ENCODE measurements at places on chromosomes 4 and X.

DNA sequence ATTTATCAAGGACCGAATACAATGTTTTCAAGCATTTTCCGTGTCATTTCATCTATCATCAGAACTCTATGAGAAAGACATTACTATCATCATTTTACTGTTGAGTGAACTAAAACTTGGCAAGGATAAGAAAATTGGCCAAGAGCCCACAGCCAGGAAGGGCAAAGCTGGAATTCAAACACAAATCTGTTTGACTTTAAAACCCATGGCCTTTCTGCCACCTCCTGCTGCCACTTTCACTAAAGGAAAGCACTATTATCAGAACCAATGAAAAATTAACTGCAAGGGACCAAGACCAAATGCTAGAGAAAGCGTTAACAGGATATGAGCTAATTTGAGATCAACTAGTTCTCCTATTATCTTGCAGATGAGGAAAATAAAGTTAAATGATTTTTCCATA lies 2759.2 kb downstream of the ARAP2 start:
- ATAC-seq = no peak

DNA sequence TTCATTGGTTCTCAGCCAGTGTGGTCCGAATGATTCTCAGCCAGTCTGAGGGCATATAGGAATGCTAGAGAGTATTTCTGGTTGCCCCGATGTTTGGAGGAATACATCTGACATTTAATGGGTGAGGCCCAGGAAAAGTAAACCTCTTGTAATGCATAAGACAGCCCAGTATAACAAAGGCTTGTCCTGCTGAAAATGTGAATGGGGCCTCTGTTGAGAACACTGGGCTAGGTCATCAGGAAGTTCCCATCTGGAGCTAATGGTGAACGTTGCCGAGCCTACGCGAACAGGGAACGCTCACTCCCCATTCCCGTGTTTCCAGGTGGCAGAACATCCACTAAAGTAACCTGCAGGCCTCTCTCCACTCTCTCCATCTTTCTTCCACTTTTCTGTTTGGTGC lies 132.0 kb upstream of the CLNK start:
- no peak for ATAC-seq

GRCh38 chr4:14241574-14241973 lies 614.0 kb upstream of the BOD1L1 start:
- no peak for ATAC-seq

- no peak for ATAC-seq
These were observed 4.5 kb upstream of the HSD17B13 start for GRCh38 chr4:87327136-87327535.

DNA sequence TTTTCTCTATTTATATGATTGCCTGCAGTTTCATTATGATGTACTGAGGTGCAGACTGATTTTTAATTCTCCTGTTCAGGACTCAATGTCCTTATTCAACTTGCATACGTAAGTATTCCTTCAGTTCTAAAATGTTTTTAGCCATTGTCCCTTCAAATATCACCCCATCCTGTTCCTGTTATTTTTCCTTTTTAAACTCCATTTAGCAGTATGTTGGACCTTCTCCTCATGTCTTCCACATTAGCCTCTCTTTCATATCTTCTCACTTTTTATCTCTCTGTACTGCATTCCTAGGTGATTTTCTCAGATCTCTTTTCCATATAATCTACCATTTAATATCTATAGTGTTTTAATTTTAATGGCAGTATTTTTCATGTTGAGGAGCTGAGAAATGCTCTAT lies 317.7 kb downstream of the NR3C2 start:
- ATAC-seq = no peak

- no peak for ATAC-seq
These were observed 4.4 kb downstream of the ANAPC10 start for GRCh38 chr4:145093638-145094037.

GRCh38 chr4:106160560-106160959 lies 155.4 kb downstream of the TBCK start:
- no peak for ATAC-seq

DNA sequence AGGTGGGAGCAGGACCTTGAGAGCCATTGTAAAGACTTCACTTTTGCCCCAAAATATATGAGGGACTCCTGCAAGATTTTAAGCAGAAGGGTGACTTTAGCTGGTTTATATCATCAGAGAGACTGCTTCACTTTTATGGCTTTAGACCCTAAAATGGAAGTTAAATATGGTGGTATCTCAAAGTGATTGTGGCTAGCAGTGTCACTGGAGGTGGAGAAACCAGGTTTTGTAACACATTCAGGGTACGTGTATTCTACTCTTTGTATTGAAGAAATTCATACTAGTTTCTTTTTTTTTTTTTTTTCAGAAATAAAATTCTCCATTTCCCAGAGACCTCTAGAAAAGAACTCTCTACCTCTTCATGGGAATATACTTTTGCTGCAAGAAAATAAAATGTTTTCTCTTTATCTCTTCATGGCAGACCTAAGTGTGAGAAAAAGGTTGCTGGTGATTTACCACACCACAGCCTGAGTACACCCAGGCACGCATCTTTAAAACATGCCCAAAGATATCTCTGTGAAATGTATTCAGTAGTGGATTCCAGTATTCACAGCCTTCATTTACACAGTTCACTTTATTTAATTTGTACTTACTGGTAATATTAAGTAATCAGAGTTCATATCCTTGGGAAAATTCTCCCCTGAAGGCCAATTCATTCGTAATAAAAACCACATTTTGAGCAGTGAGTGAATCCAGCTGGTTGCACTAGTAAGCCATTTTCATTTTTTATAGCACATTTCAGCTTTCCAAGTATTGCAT lies 74.3 kb upstream of the GUCY1A1 start:
- ATAC-seq = peak; percentile 73

DNA sequence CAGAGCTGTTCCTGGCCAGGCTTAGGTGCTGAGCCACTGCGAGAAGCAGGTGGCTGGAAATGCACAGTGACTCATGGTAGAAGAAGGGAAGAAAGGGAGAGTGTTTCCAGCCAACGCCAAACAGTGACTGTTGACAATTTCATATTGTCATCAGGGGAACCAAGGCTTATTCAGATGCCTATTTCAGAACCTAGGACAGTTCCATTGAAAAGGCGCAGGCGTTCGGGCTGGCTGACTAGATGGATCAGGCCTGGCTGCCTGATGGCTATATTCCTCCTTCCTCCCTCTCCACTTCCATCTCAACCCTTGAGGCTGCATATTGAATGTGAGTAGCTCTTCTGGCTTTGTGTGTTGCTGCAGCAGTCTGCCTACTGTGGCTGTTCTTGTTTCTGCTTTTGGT lies 73.0 kb upstream of the FRMPD4 start:
- no peak for ATAC-seq

- ATAC-seq = no peak
These were observed 56.5 kb upstream of the PPARGC1A start for GRCh38 chr4:23946299-23946698.

DNA sequence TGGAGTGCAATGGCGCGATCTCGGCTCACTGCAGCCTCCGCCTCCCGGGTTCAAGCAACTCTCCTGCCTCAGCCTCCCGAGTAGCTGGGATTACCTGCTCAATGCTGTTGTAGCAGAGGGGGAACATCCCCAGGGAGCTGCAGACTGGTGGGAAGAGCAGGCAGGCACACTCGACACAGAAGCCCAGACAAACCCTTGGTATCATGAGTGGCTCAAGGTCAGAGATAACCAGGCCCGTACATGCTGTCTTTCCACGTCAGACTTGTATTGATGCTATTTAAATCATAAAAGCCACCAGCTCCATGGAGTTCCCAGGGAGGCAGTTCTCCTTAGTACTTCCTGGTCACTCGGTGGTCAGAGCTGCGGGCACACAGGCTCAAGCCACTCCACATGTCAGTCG lies 33.2 kb downstream of the TRIML2 start:
- ATAC-seq = no peak

GRCh38 chr4:5885733-5886132 lies 7.2 kb downstream of the CRMP1 start:
- no peak for ATAC-seq

DNA sequence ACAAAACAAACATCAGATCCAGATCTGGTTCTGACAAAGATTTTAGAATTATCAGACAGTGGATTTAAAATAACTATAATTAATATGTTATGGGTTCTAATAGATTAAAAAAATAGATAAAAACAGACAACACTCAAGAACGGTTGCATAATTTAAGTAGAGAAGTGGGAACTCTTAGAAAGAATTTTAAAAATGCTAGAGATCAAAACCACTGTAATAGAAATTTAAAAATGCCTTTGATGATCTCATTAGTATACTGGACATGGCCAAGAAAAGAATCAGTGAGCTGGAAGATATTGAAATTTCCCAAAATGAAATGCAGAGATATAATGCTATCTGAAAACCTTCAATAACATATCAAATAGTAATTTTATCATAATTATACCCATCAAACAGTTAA lies 28.3 kb upstream of the DYNLT3 start:
- ATAC-seq = no peak

- ATAC-seq = no peak
These were observed 83.1 kb upstream of the ARSJ start for GRCh38 chr4:114062499-114062898.

GRCh38 chrX:15143050-15143824 lies 126.6 kb downstream of the ASB9 start:
- ATAC-seq = no peak

DNA sequence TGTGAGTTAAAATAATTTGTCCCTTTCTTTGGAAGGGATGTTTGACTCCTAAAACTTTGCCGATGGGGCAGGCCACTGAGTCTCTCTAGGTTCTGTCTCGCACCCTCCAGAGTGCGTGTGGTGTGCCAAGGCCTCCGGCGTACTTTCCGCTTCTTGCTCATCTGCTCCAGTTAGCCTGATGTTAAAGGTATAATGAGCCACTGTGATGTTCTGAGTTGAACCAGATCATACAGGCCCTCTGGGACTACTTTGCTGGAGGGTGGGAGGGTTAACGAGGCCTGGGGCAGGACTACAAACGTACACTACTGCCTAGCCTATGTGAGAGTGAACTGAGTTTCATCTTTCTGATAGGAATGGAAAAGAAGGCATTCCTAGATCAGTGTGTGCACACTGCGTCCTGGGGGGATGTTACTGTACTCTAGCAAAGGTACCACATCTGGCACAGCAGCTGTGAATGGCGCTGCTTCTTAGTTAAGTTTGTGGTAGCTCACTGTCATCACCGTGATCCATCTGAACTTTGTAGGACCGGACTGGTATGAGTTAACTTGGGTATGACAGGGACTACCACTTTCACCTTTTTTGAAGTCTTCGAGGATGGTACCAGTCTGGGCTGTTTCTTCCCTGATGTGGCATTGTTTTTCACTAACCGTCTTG lies 60.2 kb downstream of the RGS12 start:
- ATAC-seq = no peak

DNA sequence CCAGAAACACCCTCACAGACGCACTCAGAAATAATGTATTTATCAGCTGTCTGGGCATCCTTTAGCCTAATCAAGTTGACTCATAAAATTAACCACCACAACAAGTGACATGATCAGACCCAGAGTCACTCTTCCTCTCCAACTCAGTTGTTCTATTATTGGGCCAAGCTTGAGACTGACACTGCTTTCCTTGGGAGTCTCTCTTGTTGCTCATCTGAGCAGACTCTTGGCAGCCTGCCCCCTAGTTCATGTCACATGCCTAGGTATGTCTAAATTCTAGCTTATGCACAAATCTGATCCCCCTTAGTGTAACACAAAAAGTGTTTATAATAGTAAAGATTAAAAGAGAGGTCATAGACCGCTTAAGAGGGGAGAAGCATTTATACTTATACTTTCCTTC lies 72.6 kb upstream of the ADAMTS3 start:
- no peak for ATAC-seq

GRCh38 chr4:6177587-6178197 lies 22.7 kb downstream of the JAKMIP1 start:
- no peak for ATAC-seq

DNA sequence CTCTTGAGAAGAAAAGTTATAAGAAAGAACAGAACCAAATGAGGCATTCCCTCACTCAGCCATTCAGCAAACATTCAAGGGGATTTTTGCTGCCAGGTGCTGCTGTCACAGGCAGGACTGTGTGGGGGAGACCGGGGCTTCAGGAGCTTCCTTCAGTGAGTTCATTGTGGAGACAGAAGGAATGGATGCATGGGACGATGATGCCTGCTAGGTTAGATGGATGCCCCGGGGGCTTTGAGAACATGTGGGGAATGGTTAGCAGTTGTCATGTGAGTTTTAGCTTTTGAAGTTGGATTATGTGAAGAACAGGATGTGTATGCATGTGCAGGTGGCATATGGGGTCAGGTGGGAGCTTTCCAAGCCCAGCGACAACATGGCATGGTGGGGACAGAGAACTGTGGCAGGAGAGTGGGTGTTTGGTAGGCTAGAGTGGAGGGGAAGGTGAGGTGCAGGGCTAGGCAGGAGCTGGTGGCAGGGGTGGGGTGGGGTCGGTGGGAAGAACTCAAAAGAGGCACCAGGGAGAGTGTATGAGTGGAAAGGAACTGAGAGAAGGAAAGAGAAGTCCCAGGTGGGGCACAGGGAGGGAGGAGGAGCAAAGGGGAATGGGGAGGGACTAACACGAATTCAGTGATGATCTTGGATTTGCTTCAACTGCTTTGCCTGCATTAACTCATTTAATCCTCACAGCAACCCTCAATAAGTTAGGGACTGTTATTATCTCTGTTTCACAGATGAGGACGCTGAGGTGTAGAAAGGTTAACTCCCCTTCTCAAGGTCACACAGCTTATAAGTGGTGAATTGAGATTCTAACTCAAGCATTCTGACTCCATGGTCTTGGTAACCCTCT lies 8.4 kb downstream of the DCUN1D4 start:
- peak; percentile 20 for ATAC-seq

DNA sequence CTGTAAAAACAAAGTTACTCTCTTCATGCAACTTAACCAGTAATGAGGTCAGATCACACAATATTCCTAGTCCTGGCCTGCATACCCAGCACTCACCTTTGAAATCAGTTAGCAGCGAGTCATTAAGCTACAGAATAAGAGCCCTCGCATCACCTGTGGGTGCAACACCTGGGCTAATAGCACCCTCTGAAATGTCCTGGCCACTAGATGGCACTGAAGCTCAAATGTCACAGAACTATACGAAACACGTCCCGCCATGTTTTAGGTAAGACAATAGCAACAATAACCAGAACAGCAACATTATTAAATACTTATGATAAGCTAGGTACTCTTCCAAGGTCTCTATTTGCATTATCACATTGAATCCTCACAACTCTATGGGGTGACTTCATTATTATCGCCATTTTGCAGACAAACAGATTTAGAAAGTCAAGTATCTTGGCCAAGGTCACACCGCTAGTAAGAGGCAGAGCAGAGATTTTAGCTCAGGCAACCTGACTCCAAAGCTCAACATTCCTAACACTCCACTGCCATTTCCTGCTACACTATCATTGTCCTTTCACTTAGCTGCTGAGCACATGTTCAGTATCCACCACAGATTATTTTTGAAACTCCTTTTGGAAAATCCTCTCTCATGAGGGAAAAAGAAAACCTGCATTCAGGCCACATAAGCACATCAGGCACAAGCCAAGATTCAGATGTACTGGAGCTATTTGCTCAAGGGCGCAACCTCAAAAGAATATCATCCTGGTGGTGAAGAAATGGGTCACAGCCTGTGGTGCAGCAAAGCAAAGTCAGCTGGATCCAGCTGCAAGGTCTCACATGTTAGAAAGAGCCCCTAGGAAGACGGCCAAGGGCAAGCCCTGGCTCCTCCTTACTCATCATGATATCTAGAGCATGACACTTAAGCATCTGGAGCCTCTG lies 59.5 kb upstream of the KDR start:
- no peak for ATAC-seq
